ENCODE measurements at places on chromosomes 7 and 10.

- DNase-seq: no peak
These were observed 13.9 kb downstream of the PAX2 start for GRCh38 chr10:100759331-100759730.

- no peak for DNase-seq
These were observed 212.0 kb downstream of the MAGI2 start for GRCh38 chr7:79241288-79242060.

DNA sequence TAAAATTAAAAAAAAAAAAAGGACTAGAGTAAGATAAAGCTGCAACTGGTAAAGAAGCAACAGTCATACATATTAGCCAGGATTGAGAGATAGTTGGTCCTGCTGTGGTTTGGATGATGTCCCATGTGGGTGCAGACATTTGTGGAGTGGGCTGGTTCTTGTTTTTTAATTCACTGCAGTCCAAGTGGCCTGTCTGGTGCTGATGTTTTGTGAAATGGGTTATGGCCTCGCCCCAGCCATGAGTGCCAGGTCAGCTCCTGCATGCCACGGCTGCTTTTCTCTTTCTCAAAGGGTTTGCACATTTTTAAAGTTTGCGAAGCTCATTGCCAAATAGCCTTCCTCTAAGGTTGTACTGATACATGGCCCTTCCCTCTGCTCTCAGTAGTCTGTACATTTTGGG is 14.1 kb upstream of the BTBD16 start:
- no peak for DNase-seq

DNA sequence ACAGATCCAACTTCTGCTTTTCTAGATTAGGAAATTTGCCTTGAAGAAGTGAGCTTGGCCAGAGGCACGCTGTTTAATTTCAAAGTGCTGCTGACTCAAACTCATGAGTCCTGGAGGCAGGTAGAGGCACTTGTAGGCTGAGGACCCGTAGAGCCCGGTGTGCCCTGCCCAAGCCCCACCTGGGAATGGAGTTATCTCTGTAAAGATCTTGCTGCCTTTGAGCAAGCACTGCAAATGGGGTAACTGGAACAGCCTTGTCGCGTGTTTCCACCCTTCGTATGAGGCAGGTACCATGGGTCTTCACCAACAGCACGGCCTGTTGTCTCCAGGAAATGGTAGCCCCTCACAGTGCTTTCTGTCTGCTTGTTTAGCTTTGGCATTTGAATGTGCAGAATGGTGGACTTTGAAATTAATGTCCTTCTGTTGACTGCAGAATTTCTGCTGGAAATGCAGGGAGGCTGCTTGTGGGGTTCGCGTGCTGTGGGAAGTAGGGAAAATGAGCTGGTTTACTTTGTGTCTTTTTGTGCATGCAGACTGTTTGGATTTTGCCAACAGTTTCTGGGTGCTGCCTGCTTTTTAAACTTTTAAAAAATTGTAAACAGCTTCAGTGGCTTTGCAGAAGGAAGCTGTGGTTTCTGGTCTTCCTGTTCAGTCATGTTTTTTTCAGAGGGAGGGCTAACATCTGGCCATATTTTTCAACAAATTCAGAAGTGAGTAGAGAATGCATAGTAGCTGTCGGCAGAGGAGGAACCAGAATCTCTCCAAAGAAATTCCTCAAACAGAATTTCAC is 27.2 kb downstream of the CCM2 start:
- no peak for DNase-seq

- DNase-seq: no peak
These were observed 3.2 kb downstream of the SFMBT2 start for GRCh38 chr10:7407368-7408290.

- no peak for DNase-seq
These were observed 23.7 kb upstream of the EGFR start for GRCh38 chr7:54995166-54995565.

DNA sequence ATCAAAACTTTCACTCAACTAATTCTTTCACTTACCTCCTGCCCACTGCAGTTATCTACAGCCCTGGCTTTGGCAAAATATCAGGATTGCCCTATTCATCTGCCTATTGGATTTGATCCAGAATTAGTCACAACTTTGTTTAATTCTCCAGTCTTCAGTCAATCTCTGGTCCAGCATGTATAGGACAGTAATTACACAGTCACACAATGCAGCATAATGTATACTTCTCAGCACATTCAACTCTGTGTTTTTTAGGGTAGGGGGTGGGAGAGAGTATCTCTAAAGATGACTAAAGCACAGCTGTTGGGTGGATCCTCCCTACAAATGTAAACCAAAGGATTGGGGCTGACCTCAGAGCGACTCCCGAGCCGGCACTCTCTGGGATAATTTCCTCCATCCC is 17.7 kb upstream of the NRP1 start:
- no peak for DNase-seq

DNA sequence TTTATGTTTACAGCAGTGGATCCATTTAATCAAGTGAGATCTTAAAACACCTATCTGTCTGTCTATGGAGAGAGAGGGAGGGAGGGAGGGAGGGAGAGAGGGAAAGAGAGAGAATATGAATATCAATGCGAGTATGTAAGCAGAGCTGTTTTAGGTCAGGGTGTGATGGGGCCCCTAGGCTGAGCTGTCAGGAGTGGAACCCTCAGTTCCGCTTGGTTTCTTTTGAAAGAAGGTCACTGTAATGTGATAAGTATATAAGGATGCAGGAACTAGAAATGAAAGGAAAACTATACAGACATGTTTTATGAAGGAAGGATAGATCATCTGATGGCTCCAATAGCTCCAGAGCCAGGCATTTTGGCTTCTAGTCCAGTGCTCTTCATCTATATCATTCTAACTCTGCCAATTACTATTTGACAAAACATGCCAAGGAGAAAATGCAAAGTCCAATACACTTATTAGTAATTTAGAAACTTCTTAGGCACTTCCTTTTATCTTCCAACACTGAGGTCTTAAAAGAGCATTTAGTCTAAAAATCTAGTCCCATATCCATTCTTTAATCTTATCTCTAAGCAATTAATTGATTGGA is 70.3 kb downstream of the NRCAM start:
- DNase-seq: no peak

DNA sequence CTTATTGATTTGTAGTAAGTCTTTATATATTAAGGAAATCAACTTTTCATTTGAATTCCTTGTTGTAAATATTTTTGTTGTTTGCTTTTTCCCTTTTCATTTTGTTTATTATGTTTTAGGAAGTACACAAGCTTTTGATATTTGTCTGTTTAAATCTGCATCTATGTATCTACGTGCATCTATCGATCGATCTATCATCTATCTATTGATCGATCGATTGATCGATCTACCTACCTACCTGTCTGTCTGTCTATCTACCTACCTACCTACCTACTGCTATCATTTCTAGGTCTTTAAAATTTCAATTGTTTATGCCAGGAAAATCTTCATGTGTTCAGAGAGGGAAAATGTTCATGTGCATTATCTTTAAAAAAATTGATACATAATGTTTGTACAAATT is 216.8 kb upstream of the MTPN start:
- no peak for DNase-seq

GRCh38 chr7:157278791-157279724 is 57.7 kb upstream of the DNAJB6 start:
- no peak for DNase-seq

- no peak for DNase-seq
These were observed 98.6 kb upstream of the RPA3 start for GRCh38 chr7:7816816-7817536.

GRCh38 chr10:49621561-49621960 is 7.7 kb downstream of the CHAT start:
- no peak for DNase-seq

DNA sequence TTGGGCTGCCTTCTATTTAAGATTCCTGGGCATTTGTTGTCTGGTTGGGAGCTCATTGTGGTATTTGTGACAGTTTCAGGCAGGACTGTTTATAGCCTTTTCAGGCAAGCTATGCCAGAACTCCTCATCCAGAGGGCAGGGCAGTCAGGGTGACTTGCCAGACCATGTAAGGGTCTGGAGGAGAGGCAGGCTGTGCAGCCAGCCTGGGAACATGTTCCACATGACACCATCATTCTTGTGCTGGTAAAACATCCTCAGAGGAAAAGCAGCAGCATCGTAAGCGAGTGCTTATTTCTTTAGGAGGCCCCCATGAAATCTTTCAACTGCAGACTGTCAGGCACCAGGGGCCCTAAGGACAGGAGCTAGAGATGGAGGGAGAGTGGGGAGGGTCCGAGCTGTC is 44.0 kb upstream of the SORBS1 start:
- DNase-seq: no peak

All from COR-L47 (cell line).